Tibial nerve (tissue), 4 donors: ENCODE measurements at places on chromosomes 12 and 14. TPM values are rescaled to one million over a fixed set of nuclear protein-coding genes. Genes with fewer than 3 reads are reported as not detected.

KRT80 gene
- not detected for total RNA-seq

IRAK3 gene
- total RNA-seq: 31.8 TPM

BEST3 gene
- not detected for total RNA-seq

APEX1 gene
- total RNA-seq: 131 TPM

DNA sequence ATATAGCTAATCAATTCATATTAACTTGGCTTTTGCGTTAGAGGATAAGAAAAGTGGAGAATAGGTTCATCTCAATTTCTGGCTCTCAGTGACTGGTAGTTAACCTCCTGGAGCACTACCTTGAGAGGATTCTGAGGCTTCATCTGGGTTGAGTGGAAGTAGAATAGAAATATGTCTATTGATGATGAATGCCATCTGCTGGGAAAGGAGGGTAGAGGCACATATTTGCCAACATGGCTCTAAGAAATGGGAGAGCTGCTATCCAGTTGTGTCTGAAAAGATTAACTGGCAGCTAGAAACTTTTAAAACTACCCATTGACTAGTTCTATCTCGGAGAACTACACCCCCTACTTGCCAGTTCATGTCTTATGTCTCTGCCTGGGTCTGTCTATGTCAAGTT, 530.1 kb downstream of the NRXN3 start:
- no peak for DNase-seq
- H3K4me1 ChIP-seq: no peaks in the 10 kb centered on the region
- no peak overlapping the region for H3K27ac ChIP-seq
- no peak overlapping the region for H3K4me3 ChIP-seq

DNA sequence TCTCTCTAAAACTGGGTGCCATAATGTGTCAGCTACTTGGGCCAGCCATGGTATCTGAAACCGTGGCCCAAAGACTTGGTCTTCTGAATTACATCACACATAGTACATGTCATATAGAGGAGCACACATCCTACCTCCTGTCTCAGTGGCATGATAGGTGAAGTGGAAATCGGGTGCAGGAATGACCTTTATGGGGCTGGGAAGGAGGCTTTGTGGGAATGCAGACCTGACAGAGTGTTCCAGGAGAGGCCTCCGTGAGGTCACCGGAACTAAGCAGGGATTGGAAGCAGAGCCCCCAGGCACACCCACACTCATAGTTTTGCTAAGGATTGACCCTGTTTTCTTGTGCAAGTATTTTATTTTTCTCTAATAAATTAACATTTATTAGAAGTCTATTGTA, 82.6 kb downstream of the NTF3 start:
- no peaks in the 10 kb centered on the region for H3K27me3 ChIP-seq
- no peak for DNase-seq
- H3K36me3 ChIP-seq: no peaks in the 10 kb centered on the region
- no peaks in the 10 kb centered on the region for H3K4me1 ChIP-seq
- H3K27ac ChIP-seq: no peak overlapping the region
- H3K4me3 ChIP-seq: no peak overlapping the region

- peaks cover 24% of the 10 kb centered on the region for H3K27me3 ChIP-seq
- no peak for DNase-seq
- H3K27ac ChIP-seq: no peak overlapping the region
- H3K36me3 ChIP-seq: peaks cover 3% of the 10 kb centered on the region
- no peaks in the 10 kb centered on the region for H3K4me1 ChIP-seq
These were observed 154.5 kb downstream of the EGLN3 start for GRCh38 chr14:33796356-33796755.

DNA sequence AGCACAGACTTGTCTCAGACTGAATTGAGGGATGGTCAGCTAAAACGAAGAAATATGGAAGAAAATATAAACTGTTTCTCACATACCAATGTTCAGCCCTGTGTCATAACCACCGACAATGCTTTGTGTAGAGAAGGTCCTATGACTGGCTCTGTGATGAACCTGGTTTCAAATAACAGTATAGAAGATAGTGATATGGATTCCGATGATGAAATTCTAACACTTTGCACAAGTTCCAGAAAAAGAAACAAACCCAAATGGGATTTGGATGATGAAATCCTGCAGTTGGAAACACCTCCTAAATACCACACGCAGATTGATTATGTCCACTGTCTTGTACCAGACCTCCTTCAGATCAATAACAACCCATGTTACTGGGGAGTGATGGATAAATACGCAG, 7.9 kb upstream of the MAPK1IP1L start:
- H3K27me3 ChIP-seq: no peaks in the 10 kb centered on the region
- DNase-seq: no peak
- no peak overlapping the region for H3K4me3 ChIP-seq
- H3K4me1 ChIP-seq: no peaks in the 10 kb centered on the region
- H3K36me3 ChIP-seq: peaks cover 18% of the 10 kb centered on the region

- H3K4me1 ChIP-seq: no peaks in the 10 kb centered on the region
- no peaks in the 10 kb centered on the region for H3K27me3 ChIP-seq
- no peak overlapping the region for H3K4me3 ChIP-seq
- peaks cover 14% of the 10 kb centered on the region for H3K36me3 ChIP-seq
- DNase-seq: no peak
These were observed 60.5 kb downstream of the ACTN1 start for GRCh38 chr14:68918612-68919011.

DNA sequence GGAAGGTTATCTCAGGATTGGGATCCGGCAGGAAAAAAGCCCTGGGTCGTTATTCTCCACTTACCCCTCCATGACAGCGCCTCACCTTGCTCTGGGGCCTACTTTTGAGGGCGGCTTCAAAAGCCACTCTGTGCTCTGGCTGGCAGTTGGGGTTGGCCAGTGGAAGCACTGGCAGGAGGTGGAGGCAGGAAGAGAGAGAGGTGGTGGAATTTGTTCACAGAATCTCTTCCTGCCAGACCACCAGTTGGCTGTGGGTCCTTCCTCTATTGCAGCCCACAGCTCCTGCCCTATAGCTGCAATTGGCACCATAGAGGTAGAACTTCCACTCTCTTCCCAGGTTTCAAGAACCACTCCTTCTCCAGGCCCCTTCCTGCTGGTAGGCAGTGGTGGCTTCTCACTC, 32.7 kb upstream of the SDR39U1 start:
- H3K36me3 ChIP-seq: no peaks in the 10 kb centered on the region
- H3K4me3 ChIP-seq: no peak overlapping the region
- H3K27ac ChIP-seq: no peak overlapping the region
- DNase-seq: no peak
- H3K4me1 ChIP-seq: no peaks in the 10 kb centered on the region

DNA sequence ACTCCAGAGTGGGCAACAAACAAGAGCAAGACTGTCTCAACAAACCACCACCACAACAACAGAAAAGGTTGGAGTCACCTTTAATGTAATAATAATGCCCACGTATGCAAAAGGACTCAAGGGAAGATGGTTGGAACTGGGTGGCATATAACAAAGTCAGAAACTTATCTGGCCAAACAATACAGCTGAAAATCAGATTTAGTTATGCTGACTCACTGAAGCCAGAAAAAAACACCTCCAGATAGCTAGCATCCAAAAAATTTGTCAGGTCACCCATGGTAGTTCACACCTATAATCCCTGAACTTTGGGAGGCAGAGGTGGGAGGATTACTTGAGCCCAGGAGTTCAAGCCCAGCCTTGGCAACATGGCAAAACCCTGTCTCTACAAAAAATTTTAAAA, 24.4 kb downstream of the SLC11A2 start:
- peaks cover 19% of the 10 kb centered on the region for H3K36me3 ChIP-seq
- H3K27me3 ChIP-seq: no peaks in the 10 kb centered on the region
- no peak overlapping the region for H3K27ac ChIP-seq

DNA sequence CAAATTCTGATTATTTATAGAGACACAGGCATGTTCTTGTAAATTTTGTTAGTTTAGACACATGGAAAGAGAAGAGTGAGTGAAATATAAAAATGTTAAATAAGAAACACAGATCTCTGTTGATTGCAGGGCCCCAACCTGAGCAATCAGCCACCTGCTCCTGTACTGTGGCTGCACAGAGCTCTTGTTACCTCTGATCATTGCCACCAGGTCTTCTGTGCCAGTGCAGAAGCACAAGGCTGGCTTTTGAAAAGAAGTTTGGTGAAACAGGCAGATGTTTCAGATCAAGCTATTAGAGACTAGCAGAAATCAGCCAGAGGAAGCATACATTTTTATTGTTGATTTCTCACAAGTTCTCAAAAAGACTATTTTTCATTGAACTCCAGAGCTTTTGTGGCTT, 434.1 kb upstream of the OR4E1 start:
- no peak for DNase-seq
- no peak overlapping the region for H3K4me3 ChIP-seq
- no peaks in the 10 kb centered on the region for H3K36me3 ChIP-seq
- H3K27ac ChIP-seq: no peak overlapping the region
- no peaks in the 10 kb centered on the region for H3K4me1 ChIP-seq
